ENCODE measurements at places on chromosomes 5 and 9.

DNA sequence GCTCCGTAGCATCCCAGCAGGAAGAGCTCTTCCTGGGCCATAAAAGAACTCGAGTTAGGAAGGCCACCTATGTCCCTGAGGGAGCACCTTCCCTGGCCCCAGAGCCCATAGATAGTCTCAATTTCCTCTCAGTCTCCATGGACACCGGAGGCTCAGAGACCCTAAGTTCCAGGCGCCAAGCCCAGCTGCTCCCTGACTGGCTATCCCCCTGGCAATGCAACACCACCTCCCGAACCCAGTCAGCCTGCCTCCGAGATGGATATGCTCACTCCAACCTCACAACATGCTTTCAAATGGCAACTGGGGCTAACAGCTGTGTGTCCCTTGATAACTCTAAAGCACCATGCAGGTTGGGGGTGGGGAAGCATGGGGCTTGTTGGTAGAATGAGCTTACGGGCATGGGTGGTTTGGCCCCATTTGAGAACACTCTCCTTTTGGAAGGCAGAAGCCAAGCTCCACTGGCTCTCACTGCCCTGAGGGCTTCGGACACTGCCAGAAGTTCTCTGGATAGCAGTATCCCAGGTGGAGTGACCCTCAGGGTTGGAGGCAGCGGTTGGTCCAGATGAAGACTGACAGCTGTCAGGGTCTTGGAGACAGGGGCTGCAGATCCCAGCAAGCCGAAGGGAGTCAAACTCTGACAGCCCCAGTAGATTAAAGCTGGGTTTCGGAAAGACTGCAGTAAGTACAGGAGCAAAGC lies 165.3 kb downstream of the PAX5 start:
- DNase-seq = no peak

- no peak for DNase-seq
Measured at GRCh38 chr9:98727428-98727827, 18.7 kb upstream of the GABBR2 start.

DNA sequence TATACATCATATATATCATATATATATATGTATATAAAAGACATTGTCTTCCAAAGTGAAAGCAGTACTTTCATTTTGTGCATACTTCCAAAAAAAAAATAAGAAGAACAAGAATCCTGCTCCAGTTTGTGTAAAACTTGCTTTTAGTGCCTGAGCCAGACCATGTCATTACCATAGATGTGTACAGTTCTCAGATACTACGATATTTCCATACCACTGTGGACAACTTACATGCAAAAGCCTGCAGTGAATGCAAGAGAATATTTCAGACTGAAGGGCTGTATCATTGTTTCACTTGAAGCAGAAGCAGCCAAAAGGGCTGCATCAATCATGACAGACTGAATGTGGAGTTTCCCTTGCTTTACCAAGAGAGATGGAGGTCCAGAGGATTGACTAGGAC lies 72.6 kb upstream of the CYLC2 start:
- DNase-seq = no peak

DNA sequence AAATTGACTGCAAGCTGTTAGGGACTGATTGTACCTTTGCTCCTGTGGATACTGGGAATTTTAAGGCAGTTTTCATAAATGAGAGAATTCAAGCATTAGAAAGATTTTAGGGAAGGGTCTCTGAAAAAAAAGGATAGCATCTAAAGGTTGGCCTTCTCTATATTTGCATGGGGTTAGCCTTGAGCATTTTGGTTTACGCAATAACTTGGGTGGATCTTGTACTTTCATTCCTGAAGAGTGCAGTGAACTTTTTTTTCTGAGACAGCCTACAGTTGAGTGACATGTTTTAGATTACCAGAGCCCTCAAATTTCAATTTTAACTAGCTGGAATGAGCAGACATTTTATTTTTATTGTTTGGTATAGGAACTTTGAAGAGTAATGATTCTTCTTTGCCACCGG lies 91.6 kb upstream of the NR3C1 start:
- no peak for DNase-seq

GRCh38 chr9:37555786-37556185 lies 20.4 kb downstream of the FBXO10 start:
- DNase-seq = no peak

GRCh38 chr9:83154087-83154736 lies 91.3 kb upstream of the RASEF start:
- DNase-seq = no peak

DNA sequence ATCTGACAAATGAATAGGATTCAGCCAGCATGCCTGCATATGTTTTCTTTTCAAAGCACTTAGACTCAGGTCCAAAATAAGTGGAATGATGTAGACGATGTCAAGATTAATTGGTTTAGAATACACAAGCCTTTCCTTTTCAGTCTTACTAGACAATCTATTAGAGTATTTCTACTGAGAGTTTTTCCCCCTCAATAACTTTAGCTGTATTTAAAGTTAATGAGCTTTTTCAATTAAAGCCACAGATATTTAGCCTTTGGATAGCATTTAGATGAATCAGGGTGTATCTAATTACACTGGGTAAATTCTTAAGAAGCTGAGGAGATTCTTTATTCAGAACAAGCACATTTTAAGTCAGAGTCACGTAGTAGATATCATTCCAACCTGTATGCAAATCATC lies 198.7 kb upstream of the MPDZ start:
- DNase-seq = no peak

GRCh38 chr9:97808972-97809371 lies 44.1 kb upstream of the FOXE1 start:
- no peak for DNase-seq

DNA sequence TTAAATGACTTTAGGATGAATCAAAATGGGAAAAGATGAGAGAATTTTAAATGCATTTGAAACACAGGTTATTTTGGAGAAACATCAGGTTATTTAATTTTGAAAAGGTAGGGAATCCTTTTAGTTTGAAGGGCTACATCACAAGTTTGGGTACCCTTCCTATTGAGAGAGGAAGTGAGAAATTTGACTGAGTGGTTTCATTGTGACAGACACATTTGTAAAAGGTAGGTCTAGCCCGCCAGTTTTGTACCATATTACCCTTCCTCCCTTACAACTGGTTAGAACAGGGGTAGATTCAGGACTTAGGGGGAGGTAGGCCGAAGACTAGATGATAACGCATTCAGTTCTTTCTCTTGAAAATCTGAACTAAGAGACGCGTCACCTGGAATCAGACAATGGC lies 464.2 kb downstream of the EBF1 start:
- no peak for DNase-seq

GRCh38 chr5:41346609-41347008 lies 133.3 kb upstream of the C6 start:
- no peak for DNase-seq

- DNase-seq = no peak
Measured at GRCh38 chr5:118325931-118326330, 662.4 kb downstream of the DTWD2 start.

GRCh38 chr5:115028557-115028956 lies 141.2 kb downstream of the TRIM36 start:
- DNase-seq = no peak

DNA sequence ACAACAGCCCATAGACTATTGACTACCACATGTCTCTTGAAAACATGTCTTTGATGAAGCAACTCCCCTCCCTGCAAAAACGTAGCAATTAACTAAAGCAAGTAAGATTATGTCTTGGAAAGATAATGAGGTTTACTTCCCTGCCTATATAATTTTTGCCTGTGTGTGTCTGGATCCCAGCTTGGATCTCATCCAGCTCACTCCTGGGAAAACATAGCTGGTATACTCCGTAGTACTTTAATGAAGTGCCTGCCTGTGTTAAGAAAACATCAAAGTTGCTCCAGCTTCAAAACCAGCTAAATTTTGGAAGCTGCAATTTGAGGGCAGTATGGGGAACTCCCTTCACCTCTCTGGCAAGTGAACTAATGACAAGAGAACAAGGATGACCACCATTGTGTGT lies 182.6 kb upstream of the C9orf72 start:
- no peak for DNase-seq

DNA sequence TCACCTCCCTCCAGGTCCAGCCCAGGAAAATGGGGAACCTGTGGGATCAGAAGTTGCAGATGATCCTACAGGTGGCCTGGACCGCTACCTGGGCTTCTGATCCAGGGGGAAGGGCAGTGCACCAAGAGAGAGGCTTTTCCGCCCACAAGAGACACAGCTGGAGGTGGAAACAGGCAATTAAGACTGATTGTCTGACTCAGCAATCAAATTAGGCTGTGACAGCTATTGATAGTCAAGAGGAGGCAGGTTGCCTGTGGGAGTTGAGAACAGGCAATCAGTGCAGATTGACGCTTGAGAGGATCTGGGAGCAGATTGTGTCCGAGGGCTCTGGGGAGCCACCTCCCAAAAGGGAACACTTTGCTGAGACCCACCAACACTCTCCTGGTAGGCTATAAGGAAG lies 71.1 kb upstream of the SLC44A1 start:
- DNase-seq = no peak

DNA sequence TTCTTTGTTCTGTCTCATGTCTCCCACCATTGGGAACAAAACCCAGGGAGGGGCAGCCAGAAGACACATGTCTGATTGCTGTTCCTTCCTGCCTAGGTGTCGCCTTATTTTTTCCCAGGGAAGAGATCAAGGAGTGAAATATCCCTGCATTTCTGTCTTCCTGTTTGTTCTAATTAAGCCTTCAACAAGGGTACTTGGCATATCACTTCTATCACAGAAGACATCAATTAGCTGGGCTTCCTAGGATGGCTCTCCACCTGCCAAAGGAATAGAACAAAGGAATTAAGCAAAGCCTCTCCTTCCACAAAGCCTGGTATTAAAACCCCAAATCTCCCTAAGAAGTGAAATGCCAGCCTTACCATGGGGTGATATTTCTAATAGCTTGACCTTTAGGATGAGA lies 299.5 kb upstream of the CD180 start:
- no peak for DNase-seq

DNA sequence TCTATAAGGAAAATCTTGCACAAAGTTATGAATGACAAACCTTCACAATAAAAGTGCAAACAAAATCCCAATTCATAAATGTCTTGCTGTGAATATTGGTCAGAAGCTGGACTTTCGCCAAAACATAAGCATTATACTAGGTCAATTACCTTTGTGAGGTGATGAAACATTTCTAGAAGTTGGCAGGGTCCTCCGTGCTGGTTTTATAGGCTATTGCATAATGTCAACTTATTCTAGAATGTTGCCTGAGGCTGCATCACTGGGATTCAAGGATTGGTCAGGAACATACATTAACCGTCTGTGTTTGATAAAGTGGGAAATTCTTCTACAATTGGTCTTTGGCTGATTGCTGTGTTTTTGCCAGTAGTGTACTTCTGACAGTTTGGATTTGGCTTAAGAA lies 49.8 kb upstream of the PALM2AKAP2 start:
- no peak for DNase-seq

- DNase-seq = no peak
Measured at GRCh38 chr5:138824516-138824915, 50.6 kb downstream of the LRRTM2 start.

DNA sequence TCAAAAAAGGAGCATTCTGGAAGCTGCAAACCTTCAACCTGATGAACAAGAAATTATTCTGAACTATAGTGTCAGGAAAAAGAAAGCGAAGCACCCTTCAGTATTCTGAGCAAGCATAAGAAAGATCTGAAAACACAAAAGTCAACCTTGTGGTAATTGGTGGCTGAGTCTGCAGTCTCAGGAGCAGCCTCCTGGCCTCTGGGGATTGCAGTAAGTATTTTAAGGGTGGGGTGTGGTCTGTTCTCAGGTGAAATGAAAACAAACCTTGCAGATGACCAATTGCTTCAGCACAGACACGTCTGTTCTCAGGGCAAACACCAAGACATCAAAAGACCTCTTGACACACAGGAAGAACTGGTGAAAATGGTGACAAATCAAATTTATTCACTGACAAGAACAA lies 147.8 kb upstream of the RAPGEF1 start:
- DNase-seq = no peak

GRCh38 chr5:141664733-141665461 lies 13.7 kb upstream of the FCHSD1 start:
- DNase-seq = peak; percentile 79

- no peak for DNase-seq
Measured at GRCh38 chr9:128054087-128054486, 13.0 kb downstream of the NAIF1 start.

GRCh38 chr9:28073270-28073669 lies 500.0 kb upstream of the C9orf72 start:
- no peak for DNase-seq

- no peak for DNase-seq
Measured at GRCh38 chr5:61897251-61897650, 408.8 kb upstream of the KIF2A start.

All from DND-41 (cell line).